Activated CD4-positive, alpha-beta T cell treated with anti-CD3 and anti-CD28 coated beads for 36 hours (primary cell): ENCODE measurements at places on chromosomes 5 and 9. TPM values are rescaled to one million over a fixed set of nuclear protein-coding genes. Genes with fewer than 3 reads are reported as not detected.

The ZCCHC9 gene
- total RNA-seq, result 45.5 TPM

The TBCA gene
- 210 TPM for total RNA-seq

The FAM163B gene
- total RNA-seq, result not detected

The CCNJL gene
- total RNA-seq, result not detected

The TCF7 gene
- 94.8 TPM for total RNA-seq

The GOLM1 gene
- total RNA-seq, result 1.2 TPM

The RMRP gene
- total RNA-seq, result 894 TPM

The SPINK7 gene
- total RNA-seq, result not detected

DNA sequence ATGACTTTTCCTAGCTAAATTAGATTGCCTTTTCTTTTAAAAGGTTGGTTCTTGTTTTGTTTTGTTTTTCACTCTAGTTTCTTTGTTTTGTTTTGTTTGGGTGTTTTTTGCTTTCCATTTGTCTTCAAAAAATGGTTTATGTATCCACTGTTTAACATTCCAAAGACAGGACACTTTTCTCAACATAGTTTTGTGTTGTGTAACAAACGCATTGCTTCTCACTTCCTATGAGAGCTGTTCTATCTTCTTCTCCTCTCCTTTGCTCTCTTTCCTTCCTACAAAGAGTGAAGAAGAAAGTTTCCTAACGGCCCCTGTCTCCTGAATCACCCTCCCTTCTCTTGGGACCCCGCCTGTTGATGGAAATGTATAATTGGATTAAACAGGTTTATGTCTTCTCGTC, 539.7 kb downstream of the ACTL7B start:
- DNase-seq, result no peak

DNA sequence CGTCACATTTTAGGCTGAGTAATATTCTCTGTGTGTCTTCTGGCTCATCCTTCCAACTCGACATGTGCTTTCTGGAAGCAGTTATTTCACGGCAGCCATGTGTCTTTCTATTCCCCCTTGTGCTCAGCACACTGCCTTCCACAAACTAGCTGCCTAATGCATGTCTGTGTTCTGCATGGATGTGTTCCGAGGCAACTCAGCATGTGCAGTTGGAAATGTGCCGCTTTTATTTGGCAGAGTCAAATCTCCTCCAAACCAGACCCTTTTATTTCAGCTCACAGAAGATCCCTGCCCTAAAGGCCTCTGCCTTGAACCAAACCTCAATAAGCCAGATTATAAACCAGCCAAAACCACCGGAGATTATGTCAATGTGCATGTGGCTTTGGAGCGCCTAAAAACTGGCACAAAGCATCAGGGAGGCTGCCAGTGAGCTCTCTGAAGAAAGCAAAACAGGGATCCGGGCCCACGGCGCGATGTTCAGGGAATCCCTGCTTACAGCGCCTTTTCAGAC, 360.2 kb downstream of the DEPDC1B start:
- no peak for DNase-seq

DNA sequence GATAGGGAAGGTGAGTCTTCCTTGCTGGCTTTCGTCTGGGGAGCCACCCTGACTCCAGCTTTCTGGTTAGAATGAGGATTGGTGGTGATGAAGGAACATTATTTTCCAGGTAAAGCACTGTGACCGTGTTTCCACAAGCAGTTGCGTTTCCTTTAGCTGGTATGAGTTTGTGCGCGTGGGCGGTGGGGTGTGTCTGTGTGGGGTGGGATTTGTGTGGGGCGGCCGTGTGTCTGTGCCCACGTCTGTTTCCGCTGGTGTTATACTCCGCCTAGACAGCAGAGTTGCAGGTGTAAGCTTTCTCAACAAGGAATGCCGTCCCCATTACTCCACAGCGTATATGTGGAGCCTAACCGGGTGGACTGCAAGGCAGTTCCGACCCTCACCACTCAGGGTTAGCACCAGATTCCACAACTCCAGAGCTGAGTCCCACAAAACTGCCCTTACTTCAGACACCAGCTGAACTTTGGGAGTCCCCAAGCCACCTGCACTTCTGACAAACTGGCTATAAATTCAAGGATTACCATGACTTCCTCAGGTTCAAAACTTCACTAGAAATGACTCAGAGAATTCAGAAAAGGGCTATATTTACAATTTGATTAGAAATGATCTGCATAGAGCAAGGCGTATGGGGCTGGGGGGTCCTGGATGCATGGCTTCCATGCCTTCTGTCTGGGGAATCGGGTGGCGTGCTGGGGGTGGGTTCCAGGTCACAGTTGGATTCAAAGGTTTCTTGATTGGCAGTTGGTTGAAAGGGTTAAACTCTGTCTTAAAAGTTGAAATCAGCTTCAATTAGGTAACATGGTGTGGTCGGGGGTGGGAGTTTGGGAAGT, 29.8 kb downstream of the PROP1 start:
- DNase-seq, result peak; percentile 18

DNA sequence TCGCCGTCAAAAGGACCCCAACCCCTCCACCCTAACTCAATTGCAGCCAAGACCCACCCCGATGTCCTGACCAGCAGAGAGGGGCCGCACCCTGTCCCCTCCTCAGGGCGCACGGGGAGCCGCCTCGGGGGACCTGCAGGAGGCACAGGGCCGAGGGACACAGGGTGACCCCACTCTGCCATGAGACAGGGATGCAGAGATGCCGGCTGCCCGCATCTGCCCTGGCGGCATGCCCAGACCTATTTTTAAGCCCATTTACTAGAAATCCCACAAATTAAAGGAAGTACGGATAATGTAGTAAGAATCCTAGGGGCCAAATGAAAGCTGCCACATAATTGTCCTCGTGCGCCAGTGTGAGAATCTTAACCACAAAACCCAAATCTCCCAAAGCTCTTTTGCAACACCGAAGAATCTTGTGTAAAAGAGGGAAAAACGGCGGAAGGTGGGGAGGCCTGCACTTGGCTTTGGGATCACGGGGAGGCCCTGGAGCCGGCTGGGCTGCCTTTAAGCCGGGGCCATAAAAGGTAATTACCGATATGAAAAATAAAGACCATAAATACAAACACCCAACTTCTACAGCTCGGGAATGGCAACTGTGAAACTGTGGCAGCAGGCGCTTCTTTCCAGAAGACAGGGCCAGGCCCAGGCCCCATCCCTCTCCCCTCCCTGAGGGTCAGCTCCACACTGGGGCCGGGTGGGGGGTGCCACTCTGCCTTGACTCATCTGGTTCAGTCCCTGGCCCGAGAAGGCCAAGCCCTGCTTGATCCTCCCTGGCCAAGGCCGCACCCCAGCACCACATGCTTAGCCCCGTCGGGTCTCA, 35.0 kb downstream of the NACC2 start:
- DNase-seq, result no peak

DNA sequence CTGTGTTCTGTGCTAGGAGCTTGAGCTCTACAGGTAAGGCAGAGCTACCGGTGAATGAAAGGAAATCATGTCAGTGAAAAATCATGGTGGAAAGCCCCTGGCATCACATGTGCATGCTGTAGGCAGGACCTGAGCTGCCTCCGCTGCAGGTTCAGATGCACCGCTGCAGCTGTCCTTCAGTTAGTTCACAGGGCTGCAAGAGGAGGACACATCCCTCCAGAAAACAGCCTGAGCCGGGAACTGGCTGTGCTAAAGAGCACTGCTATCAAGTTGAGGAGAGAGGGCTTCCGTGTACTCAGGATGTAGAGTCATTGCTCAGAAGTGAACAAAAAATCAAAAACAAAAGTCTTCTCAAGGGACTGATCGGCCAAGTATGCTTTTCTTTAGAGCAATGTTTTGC, 138.6 kb downstream of the ERCC6L2 start:
- peak; percentile 63 for DNase-seq
